ENCODE measurements at places on chromosomes 1 and 21.

DNA sequence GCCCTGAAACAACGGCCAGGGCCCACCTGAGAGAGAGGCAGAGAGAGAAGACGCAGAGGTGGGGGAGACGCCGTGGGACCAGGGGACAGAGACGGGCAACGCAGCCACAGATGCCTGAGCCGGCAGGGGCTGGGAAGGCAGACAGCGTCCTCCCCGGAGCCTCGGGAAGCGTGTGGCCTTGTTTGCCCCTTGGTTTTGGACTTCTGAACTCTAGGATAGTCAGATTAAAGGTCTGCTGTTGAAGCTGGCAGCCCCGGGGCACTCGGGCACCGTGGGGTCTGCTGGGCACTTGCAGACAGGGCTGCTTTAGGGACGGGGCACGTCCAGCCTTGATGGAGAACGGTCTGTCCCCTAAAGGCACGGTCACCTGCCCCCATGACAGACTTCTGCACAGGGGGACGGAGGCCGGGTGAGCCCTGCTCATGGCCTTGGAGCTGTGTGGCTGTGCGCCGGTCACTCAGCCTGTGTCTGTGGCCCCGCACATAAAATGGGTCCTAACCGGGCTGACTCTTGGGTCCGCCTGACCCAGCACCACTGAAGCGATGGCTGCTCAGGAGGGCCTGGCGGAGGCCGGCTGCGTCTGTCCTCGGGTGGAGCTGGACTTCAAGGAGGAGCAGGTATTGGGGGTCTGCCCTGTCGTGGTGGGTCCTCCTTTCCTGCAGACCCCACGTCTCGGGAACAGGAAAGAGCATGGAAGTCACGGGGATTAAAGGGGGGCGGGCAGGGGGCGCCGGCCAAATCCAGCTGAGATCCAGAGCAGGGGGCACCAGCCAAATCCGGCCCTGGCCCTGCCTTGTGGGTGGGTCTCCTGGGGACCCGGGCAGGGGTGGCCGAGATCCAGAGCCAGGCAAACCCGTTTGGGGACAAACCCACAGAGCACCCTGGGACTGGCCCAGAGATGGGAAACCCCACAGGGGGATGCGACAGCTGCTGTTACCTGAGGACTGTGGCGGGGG, 9.6 kb upstream of the RNF223 start:
- DNase-seq = no peak

GRCh38 chr1:38860454-38860795, 853 bp upstream of the RRAGC start:
- no peak for DNase-seq

GRCh38 chr1:30809514-30810263, 52.1 kb upstream of the LAPTM5 start:
- no peak for DNase-seq

DNA sequence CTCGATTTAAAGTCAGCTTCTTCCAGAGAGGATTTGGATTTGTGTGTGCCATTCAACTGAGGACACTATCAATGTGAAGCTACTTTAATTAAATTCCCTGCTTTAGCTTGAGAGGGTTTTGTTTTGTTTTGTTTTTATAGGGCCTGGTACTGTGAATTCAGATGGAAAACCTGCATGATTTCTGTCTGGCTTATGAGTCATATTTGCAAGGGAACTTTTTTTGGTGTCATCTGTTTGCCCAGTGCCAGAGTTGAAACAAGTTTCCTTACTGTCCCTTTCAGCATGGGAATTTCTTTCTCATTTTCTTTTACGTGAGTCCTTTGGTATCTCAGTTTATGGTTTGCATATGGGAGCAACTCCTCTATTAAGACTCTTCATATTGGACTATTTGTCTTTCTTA, 194.6 kb downstream of the GREM2 start:
- no peak for DNase-seq

DNA sequence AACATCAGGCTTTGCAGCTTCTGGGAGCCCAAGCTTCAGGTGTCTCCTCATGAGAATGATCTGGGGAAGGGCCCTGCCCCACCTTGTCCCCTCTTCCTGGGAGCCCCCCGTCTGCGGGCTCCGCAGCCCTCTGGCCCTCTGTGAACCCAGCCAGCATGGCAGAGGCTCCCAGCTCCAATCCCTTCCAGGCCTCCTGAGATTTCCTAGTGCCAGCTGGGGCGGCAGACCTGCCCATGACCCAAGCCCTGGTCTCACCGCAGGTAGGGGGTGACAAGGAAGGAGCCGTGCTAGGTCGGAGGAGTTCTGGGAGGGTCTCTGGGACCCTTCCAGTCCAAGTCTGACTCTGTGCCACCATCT, 7.7 kb downstream of the PLEKHG5 start:
- no peak for DNase-seq

- no peak for DNase-seq
Measured at GRCh38 chr1:172727956-172728603, 69.2 kb downstream of the FASLG start.

GRCh38 chr1:32965251-32965747, 690 bp upstream of the RNF19B start:
- DNase-seq = no peak

GRCh38 chr1:76110666-76111065, 36.1 kb downstream of the ST6GALNAC3 start:
- no peak for DNase-seq

GRCh38 chr1:157862114-157863070, 20.8 kb upstream of the CD5L start:
- no peak for DNase-seq

- DNase-seq = no peak
Measured at GRCh38 chr1:45557422-45557944, 6.9 kb downstream of the AKR1A1 start.

- DNase-seq = no peak
Measured at GRCh38 chr1:167428395-167428794, 89.9 kb downstream of the CD247 start.

GRCh38 chr21:45303091-45303615, 15.5 kb upstream of the POFUT2 start:
- no peak for DNase-seq

- no peak for DNase-seq
Measured at GRCh38 chr1:205271745-205272144, 44.0 kb downstream of the TMCC2 start.

DNA sequence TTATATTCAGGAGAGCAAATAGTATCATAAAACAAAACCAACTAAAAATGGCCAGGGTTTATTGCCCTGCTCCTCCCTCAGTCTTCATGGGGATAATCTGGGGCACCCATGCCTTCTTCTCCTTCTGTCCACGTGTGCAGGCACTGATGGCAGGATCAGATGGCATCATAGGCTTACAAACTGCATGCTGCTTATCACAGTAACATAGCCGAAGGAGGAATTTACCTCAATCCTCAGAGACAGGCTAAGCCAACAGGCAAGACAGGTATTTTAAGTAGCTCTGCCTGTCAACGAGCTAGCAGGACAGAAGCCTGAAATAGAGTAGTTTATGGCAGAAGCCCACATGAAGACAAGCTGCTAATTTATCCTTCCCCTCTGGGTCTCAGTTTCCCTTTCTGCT, 9.4 kb downstream of the LAMB3 start:
- no peak for DNase-seq

DNA sequence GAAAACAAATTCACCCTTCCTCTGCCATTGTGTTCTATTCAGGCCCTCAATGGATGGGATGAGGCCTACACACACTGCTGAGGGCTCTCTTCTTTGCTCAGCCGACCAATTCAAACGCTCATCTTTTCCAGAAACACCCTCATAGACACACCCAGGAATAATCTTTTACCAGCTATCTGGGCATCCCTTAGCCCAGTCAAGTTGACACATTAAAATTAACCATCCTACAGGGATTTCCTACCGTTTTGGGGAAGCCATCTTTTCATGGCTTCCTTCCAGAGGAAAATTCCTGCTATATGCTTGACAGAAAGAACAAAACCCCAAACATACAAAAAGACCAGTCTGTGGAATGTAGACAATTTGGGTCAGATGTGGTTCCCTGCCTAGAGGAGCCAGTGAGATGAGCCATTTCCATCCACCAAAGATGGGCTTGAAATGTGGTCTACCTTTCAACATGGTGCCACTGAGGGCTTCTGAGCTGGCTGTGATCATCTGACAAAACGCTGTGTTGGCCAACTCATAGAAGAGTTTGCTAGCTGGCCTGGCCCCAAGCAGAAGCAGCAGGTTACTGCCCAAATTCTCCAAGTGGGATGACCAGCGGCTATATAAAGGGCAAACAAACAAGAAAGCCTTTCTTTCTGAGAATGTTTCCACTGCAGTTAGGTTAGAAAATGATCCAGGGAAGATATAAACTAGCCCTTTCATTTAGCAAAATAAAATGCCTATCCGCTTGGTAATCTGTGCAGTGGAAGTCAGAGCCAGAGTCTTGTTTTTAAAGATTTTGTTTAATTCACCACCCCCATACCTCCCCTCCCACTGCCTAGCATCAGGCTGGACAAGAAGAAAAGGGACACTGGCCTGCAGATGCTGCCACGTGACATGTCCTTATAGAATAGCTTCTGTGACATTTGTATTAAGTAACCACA, 69.1 kb upstream of the MRPS6 start:
- DNase-seq = no peak

DNA sequence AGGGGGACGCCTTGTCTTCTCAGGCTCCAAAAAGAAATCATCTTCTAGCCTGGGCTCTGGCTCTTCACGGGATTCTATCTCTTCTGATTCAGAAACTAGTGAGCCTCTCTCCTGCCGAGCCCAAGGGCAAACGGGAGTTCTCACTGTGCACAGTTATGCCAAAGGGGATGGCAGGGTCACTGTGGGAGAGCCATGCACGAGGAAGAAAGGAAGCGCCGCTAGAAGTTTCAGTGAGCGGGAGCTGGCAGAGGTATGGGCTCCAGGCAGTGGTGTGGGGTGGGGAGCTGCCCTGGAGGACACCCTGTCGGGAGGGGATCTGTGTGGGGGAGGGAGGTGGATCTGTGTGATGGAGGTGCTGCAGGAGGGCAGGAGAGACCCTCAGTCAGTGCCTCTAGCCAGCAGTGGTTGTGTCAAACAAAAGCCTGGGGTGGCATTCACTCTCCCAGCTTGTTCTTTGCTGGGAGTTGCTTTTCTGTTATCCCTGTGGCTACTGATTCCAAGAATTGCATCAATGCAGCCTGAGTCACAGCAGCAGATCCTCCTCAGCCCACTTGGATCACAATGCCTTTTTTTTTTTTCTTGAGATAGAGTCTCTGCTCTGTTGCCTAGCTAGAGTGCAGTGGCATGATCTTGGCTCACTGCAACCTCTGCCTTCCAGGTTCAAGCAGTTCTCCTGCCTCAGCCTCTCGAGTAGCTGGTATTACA, 21.8 kb downstream of the KDM4A start:
- DNase-seq = no peak

DNA sequence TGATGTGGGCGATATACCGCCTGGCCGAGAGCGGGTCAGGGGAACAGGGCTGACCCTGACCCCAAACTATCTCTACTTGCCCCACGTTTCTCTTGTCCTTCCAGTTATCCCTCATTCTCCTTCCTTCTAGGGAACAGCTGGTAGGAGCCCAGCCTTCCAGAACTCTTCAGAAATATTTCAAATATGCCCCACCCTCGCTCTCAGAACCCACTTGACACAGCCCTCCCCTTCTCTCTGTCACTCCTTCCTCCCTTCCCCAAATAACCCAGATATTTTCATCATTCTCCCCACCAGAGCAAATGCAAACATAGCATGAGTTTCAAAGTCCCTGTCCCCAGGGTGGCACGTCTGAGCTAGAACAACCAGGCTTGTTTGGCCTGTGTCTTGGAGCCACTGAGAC, 1.1 kb downstream of the CACNA1S start:
- no peak for DNase-seq

DNA sequence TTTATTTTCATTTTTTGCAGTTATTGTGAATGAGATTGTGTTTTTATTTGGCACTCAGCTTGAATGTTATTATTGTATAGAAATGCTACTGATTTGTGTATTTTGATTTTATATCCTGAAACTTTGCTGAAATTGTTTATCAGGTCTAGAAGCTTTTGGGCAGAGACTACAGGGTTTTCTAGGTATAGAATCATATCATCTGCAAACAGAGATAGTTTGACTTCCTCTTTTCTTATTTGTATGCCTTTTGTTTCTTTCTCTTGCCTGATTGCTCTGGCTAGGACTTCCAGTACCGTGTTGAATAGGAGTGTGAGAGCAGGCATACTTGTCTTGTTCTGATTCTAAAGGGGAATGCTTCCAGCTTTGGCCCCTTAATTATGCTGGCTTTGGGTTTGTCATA, 27.3 kb downstream of the ZNF691 start:
- no peak for DNase-seq

DNA sequence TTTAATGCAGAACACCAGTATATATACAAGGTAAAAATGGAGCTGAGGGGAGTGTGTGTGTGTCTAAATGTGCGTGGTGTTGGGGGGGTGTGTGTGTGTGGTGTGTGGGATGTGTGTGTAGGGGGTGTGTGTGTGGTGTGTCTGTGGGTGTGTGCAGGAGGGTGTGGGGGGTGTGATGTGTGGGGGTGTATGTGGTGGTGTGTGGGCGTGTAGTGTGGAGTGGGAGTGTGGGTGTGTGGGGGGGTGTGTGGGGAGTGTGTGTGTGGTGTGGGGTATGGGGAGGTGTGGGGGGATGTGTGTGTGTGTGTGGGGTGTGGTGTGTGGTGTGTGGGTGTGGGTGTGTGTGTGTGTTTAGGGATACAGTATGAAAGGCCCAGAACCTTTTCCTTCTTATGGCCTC, 202.3 kb upstream of the CACYBP start:
- no peak for DNase-seq

- DNase-seq = no peak
Measured at GRCh38 chr1:32830092-32830852, 12.8 kb downstream of the S100PBP start.

GRCh38 chr1:173408886-173409285, 68.2 kb upstream of the PRDX6 start:
- DNase-seq = no peak

DNA sequence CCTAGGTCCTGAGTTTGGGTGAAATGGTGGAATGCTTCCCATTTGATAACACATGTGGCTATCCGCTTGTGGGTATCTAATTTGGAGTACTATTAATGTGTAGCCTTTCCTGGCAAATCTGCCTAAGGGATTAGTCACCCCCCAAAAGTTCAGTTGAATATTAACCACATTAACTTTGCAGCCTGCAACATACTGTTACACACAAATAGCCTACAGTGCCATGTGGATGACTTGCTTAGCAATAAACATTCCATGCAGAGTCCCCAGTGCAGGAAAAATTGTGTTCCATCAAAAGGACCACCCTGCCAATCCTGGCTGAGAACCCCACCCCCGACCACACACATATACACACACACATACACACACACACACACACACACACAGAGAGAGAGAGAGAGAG, 303.3 kb upstream of the ESRRG start:
- no peak for DNase-seq

DNA sequence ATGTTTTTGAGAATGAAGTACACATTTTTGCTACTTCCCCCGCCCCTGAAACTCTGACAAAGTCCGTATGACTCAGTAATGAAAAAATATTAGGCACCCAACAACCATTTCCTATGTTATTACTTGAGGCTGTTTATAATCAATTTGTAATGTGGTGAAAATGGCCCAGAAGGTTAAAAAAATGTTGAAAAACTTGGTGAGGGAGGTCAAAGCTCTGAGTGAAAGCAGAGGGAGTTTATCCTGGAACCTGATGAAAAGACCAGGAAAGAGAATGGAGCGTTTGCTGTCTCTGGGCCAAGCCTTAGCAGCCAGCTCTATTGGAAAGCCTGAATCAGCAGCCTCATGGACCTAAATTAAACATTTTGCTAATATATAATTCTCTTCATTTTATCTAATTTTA, 367.7 kb upstream of the NEGR1 start:
- no peak for DNase-seq

Data from NCI-H1092 treated with DMSO at 0.1 percent for 48 hours (cell line).